Suppressor macrophage (primary cell): ENCODE measurements at places on chromosomes 5 and 9.

- no peak for DNase-seq
These were observed 51.5 kb downstream of the NXNL2 start for GRCh38 chr9:88586452-88586851.

- no peak for DNase-seq
These were observed 9.5 kb downstream of the KCNV2 start for GRCh38 chr9:2726650-2727340.

GRCh38 chr5:140165923-140166270, 9.1 kb upstream of the CYSTM1 start:
- no peak for DNase-seq

DNA sequence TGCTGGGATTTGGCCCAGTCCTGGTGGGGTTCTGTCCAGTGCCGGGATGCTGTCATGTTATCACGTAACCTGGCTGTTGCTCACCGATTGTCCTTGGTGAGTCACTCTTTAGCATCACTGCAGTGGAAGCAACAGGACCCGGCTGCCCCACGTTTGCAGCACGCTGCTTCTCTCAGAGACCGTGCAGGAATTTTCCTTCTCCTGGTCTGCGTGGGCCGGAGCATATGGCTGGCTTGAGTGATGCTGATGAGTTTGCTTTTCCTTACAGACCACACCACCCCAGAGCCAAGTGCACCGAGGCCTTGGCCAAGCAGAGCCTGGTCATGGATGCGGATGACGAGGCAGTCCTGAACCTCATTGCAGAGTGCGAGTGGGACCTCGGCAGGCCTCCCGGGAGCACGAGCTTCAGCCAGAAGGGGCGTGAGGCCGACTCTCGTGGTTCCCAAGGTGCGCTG, 21.4 kb downstream of the CEP72 start:
- no peak for DNase-seq

DNA sequence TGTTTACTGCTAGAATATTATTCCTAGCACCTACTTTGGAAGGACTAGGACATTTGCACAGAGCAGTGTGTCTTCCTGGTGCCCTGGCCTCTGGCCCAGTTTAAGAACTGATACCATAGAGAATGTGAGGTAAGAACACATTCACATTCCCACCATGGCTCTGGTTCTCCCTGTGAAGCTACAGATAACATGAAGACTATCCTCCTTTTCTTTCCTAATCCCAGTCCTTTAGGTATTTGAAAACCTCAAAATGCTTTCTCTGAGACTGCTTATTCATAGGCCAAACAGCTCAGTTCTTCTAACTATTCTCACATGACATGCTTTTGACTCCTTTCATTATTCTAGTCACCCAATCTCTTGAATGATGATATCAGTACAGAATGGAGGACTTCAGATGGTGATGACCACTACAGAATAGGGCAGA, 11.9 kb downstream of the FAM219A start:
- no peak for DNase-seq

- DNase-seq = peak; percentile 44
These were observed 24.6 kb downstream of the PIK3R1 start for GRCh38 chr5:68240202-68240601.

- no peak for DNase-seq
These were observed 155.4 kb upstream of the CLINT1 start for GRCh38 chr5:158014372-158014771.

- DNase-seq = no peak
These were observed 1.5 kb upstream of the PBX3 start for GRCh38 chr9:125745682-125746016.

GRCh38 chr5:157130925-157131324, 11.7 kb downstream of the MED7 start:
- DNase-seq = peak; percentile 60

- DNase-seq = no peak
These were observed 11.9 kb upstream of the CACNA1B start for GRCh38 chr9:137865581-137866145.

GRCh38 chr5:181198905-181199519, 6.0 kb downstream of the TRIM7 start:
- no peak for DNase-seq

DNA sequence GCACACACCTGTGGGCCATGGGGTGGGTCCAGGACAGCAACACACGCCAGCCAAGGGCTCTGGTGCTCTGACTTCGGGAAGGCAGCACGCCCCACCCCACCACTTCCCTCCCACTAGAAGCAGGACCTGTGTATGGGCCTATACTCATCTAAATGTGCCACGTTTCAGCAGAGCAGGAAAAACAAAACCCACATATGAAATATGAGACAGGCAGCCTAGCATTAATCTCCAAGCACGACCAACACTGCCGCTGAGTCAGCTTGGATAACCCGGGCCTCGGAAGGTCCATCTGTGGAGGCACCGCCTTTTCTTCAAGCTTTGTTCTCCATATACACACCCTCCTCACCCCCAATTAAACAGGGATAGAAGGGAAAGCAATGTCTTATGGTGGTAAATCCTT, 203.1 kb downstream of the ROR2 start:
- no peak for DNase-seq

GRCh38 chr9:90787771-90788460, 13.7 kb upstream of the SYK start:
- no peak for DNase-seq

GRCh38 chr9:77016526-77017504, 2.6 kb upstream of the FOXB2 start:
- DNase-seq = no peak

- no peak for DNase-seq
These were observed 32.1 kb downstream of the MTMR12 start for GRCh38 chr5:32280656-32281081.

GRCh38 chr9:128683340-128684064, 5.5 kb upstream of the SET start:
- DNase-seq = peak; percentile 58
